GM12892 (cell line): ENCODE measurements at places on chromosomes 11 and 22.

DNA sequence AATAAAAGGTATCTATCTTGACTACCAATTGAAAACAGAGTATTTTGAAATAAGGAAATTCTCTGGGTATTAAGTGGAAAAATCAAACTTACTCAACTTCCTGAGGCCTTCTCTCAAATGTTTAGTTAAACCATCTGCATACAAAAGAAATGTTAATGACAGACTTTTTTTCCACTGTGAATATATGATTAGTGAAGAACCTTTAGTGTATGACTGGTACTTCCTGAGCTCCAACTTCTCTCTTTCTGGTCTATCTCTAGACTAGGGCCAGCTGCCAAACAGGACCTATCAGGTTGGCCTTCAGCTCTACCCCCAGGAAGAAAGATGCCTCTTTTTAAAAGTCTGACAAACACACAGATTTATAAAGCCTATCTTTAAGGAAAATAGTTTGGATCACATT, 68.8 kb upstream of the SCUBE2 start:
- DNase-seq, result no peak

DNA sequence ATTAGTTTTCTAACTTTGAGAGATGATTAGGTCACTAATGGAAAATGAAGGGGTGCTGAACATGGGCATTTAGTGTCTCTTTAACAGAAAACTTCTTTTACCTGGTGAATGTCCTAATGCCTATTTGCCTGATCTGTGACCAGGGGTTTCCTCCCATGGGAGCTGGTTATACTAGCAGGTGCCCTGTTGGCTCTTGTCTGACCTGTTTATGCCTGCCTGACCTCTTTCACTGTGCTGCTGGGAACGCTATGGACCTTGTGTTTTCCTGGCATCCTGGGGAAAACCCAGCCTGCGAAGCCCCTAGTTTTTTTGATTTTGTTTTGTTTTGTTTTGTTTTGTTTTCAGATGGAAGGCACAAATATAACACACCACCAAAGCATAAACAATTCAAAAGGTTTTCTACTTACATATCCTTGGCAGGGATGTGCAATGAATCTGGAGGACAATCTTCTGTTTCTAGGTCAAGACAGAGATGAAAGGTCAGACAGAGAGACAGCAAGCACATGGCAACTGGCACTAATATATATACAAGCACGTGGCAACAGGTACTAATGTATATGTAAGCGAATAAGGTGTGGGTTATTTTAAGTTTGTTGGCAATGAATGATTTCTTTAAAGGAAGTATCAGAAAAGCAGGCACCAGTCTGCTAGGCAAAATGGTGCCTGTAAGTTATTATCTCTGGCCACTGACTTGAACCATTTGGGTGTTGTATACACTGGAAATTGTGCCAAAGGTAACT, 390.2 kb downstream of the LUZP2 start:
- DNase-seq, result no peak

DNA sequence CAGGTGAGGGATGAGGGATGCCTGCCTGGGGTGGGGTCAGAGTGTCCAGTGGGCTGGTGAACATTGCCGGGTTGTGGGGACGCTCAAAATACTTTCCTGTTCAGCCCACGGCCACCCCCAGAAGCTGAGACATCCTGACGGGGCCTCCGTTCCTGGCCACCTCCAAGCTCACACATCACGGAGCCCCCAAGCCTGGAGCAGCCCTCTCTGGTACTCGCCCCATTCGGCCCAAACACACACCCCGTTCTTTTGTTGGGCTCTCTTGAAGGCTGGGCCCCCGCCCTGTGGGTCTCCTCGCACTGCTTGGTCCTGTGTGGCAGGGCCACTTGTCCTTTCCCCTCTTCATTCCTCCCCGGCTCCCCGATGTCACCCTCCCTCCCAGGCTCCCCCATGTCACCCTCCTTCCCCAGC, 442.6 kb downstream of the TBC1D22A start:
- DNase-seq, result no peak

GRCh38 chr22:39279170-39279850, 34.5 kb upstream of the PDGFB start:
- no peak for DNase-seq

GRCh38 chr11:1589996-1590395, 4.9 kb upstream of the KRTAP5-1 start:
- no peak for DNase-seq

DNA sequence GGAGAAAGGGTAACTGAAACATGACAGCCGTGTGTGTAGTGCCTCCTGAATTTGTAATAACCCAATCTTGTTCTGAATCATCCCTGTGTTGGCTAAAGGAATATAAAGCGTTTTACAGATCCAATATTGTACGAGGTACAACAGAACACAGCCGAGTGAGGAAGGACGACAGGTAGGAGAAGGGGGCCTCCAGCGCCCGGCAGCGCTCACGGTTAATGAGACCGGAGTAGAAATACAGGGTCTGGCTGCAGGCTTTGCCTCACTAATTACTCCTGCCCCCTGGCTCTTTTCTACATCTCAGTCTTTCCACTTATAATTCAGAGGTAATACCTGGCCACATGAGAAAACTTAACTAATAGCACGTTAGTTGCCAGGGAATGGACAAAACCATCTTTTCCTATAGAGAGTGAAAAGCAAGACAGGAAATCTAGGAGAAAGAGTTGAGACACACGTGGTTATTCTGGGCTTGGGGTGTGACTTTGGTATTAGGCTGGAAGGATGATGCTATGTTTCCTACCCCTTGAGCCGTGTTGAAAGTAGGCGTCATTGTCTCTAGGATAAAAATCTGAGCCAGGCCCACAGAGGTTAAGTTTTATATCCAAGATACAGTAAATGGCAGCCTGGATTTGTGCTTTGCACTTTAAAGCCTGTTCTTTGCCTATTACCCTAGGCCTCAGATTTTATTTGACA, 54.1 kb downstream of the GRIK4 start:
- DNase-seq, result no peak
